ENCODE measurements at places on chromosomes 7 and 10.

- no peak for DNase-seq
Measured at GRCh38 chr7:148348466-148348865, 242.1 kb upstream of the C7orf33 start.

DNA sequence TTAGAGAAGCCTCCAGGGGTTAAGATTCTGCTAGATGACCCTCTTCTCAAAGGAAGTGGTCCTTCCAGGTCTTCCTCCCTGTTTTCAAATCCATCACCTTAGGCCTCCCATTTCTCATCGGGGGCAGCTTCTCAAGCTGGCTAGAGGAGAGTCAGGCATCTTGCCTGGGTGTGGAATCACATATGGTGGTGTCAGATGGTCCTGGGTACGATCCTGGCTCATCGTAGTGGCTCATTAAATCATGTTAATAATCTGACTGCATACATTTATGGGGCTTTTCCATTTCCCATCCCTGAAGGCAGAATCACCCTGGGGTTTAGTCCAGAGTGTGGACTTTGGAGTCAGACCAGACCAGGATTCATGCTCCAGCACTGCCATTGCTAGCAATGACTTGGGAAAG is 132.6 kb downstream of the RPS24 start:
- DNase-seq: no peak

GRCh38 chr10:68826764-68827591 is at the start of gene STOX1:
Gene STOX1 (plus strand): TSS chr10:68827531. CDS start chr10:68827624, 93 bp downstream.
- peak; percentile 63 for DNase-seq

DNA sequence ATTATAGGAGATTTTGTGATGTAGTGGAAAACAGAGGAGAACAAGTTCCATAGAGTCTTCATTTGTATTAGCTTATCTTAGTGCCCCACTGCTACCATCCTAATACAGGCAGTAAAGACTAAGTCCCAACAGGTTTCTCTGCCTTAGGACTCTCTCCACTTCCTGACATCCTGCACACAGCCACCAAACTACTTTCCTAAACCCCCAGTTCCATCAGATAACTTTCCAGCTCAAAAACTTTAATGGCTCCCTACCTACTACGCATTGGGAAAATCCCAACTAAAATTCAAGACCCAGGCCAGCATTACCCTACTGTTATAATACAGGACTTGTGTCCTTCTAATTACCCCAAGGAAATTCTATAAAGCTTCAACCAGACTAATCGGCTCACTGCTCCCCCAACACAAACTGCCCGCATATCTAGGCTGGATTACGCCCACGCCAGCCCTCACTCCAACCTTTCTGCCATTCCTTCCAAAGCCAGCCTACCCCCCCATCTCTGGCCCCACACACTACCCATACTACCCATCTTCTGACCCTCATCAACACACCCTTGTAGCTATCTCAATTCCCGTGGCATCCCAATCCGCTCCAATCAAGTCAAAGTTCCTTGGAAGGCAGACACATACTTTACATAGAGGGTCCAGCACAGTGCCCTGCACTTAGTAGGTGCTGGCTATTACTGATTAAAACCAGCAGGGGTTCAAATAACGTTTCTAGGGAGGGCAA is 1.4 kb downstream of the IDE start:
- no peak for DNase-seq

DNA sequence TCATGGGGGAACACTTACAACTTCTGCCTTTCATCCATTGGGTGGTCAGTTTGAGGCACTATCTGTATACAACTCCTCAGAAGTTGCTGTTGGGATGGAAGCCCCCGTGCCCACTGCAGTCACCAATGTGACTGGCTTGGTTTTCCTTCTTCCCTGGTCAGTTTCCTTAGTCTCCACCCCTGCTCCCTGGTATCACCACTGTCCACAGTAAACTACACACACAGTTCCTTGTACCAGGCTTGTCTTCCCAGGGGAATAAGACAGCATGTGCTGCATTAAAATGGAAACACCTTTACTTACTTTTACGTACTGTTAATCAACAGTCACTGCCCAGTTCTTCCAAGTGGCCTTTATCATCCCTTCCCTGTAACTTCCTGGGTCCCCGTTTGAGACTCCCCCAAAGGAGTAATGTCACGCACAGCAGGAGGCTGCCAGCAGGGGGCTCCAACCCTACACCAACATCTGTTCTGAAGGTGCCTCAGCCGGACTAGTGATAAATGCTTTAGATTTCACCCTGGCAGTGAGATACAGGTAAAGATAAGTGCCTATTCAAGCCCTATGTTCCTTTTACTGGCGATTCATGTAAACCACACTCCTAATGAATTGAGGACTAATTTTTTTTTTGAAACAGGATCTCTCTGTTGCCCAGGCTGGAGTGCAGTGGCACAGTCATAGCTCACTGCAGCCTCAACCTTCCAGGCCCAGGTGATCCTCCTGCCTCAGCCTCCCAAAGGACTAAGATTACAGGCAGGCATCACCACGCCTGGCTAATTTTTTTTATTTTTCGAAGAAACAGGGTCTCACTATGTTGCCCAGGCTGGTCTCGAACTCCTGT is 45.3 kb upstream of the PIK3AP1 start:
- peak; percentile 59 for DNase-seq
